ENCODE measurements at places on chromosomes 16 and 17. TPM values are rescaled to one million over a fixed set of nuclear protein-coding genes. Genes with fewer than 3 reads are reported as not detected.

The NPIPA8 gene
- 0.16 TPM for total RNA-seq

The EVPL gene
- 0.11 TPM for total RNA-seq

The APPBP2 gene
- 16.7 TPM for total RNA-seq

The CNEP1R1 gene
- total RNA-seq, result 18.5 TPM

The CHST5 gene
- 0.27 TPM for total RNA-seq

The HCRT gene
- total RNA-seq, result not detected

The ABR gene
- 147 TPM for total RNA-seq

The APOH gene
- not detected for total RNA-seq

The PPP1R1B gene
- total RNA-seq, result 0.89 TPM

The TERB1 gene
- total RNA-seq, result not detected

The RABEP2 gene
- 22.3 TPM for total RNA-seq

The C17orf78 gene
- total RNA-seq, result not detected

The CD300LB gene
- 0.19 TPM for total RNA-seq

The KIF2B gene
- not detected for total RNA-seq

The RPGRIP1L gene
- total RNA-seq, result 2.1 TPM

The PNMT gene
- 5.1 TPM for total RNA-seq

The NUPR1 gene
- total RNA-seq, result 49.6 TPM

The DLG4 gene
- 20.6 TPM for total RNA-seq
